ENCODE measurements at places on chromosomes 12 and 14.

- DNase-seq, result no peak
Observed at GRCh38 chr12:97921979-97922722, 459.5 kb downstream of the RMST start.

GRCh38 chr14:51657762-51658161 is 6.1 kb downstream of the FRMD6 start:
- no peak for DNase-seq

DNA sequence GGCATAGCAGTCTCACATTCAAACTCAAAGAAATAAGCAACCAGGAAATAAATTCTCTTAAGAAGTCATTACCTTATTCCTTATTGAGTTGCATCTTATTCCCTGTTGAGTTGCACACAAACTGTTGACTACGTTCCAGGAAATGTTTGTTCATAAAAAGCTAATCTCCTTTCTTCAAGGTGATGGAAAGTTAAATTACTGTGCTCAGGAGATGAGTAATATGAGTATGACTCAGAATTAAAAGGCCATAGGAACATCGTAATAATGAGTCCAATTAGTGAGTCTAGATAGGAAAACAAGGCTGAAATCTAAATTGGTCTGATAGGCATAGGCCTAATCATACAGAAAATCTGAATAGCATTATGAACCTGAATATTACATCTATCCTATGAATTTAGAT is 203.1 kb downstream of the SLC2A13 start:
- DNase-seq, result no peak

GRCh38 chr12:93016752-93017350 is 87.8 kb upstream of the EEA1 start:
- no peak for DNase-seq

DNA sequence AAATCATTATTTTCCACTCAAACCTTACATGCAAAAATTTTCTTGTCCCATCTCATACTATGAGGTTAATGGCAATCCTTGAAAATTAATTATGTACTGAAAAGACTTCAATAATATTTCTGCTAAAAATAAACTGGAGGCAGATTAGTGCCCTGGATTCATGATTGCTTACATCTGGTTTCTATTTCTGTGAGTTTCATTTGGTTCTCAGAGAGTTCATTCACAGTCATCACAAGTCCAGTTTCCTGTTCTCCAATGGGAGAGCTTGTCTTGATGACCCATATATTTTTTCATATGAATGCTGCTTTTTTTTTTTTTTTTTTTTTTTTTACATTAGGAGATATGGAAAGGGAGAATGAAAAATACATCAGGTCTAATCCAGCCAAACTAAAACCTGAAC is 6.6 kb upstream of the PTHLH start:
- no peak for DNase-seq
